ENCODE measurements at places on chromosomes 16 and 17.

- peak; percentile 80 for DNase-seq
Measured at GRCh38 chr17:7857713-7858521, at the start of gene CYB5D1. Gene CYB5D1, plus strand, starts transcription at chr17:7858003. Its CDS starts 132 bp downstream, at chr17:7858135.

GRCh38 chr16:24288516-24288915 is 32.4 kb downstream of the CACNG3 start:
- no peak for DNase-seq

DNA sequence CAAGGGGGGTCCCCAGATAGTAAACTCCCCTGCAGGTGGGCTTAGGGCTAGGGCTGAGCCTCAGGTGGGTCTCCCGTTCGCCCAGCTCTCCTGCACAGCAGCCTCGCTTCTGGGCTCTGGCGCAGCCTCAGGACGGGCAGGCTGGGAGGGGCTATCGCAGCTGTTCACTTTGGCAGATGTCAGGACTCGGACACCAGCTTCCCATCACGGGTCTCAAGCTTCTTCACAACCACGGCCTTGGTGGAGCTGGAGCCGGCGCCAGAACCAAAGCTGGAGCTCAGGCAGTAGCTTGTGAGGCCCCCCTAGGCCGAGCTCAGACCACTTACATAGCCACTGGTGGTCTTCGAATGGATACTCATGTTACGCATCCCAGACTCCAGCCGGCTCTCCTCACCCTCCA is 26.0 kb downstream of the CLEC3A start:
- DNase-seq, result no peak

GRCh38 chr17:74194682-74195081 is 8.8 kb upstream of the RPL38 start:
- no peak for DNase-seq

DNA sequence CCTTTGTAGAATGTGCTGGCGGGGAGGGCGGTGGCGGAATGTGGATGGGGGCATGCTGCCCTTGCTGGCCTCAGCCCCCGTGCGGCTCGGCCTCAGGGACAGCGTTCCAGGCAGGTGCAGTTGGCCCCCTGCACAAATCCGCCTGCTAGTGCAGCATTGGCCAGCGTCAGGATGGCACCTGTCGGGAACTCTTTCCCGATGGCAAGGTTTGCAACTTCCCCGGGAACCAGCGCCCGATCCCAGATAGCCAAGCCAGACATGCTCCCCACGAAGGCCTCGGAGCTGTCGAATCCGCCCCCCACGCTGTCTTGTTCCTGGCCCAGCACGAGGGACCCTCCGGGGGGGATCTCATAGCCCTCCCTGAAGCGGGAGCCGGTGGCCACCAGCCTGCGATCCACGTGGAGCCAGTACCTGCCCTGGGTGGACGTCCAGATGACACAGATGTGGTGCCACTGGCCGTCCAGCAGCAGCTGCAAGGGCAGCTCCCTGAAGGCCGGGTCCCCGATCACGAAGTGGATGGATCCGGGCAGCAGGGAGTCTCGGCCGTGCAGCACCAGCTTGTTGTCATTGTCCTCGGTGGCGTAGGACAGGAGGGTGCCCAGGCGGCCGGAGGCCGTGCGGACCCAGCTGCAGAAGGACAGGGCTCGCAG is 2.8 kb downstream of the PTX4 start:
- no peak for DNase-seq

DNA sequence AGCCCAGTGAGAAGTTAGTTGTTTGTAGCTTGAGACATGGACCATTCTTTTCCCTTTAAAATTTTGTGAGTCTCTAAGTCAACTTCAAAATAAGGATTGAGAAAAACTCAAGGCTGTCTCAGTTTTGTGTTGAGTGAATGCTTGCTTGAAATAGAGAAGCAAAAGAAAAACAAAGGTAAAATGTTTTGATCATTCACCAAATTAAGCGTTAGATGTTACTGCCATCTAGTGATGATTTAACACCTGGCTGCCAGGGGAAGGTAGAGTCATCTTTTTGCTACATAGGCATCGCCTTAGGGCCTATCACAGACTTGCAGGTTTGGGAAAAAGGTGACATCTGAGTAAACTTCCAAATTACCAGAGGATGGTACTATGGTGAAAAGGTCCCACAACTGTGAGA is 74.4 kb downstream of the PCTP start:
- DNase-seq, result no peak

DNA sequence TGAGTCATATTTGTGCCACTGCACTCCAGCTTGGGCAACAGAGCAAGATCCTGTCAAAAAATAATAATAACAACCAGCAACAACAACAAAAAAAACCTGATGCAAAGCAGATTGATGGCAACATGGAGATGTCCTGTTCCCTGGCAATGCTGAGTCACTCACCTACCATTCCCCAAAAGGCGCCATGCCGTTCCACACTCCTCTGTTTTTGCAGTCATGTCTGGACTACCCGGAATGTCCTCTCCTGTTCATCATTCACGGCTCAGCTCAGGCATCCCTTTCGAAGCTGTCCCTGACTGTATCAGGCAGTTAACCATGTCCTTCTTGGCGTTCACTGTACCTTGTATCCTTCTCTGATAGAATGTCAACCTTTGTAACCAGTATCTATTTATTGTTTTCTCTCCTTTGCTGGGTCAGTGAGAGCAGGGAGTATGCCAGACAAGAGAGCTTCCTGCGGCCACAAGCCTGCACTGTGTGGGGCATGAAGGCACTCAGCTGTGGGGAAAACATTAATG is 147.7 kb downstream of the ABCC12 start:
- DNase-seq, result no peak

- DNase-seq, result no peak
Measured at GRCh38 chr17:56681561-56682266, 88.2 kb downstream of the NOG start.

DNA sequence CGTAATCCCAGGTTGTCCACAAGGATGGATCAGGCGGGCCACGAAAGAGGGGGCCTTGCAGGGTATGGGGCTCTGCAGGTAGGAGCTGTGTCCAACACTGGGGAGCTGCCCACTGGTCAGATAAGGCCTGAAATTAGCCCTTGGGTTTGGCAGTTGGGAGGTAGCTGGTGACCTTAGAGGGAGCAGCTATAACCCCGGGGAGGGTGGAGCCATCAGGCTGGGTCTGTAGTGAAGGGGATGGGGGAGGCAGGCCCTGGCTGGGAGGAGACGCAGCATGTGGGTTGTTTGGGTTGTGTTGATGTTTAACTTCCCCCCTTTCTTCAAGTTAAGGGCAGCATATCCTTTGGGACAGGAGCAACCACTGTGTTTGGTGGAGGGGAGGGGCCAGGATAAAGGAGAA is 5.9 kb downstream of the MLLT6 start:
- no peak for DNase-seq

DNA sequence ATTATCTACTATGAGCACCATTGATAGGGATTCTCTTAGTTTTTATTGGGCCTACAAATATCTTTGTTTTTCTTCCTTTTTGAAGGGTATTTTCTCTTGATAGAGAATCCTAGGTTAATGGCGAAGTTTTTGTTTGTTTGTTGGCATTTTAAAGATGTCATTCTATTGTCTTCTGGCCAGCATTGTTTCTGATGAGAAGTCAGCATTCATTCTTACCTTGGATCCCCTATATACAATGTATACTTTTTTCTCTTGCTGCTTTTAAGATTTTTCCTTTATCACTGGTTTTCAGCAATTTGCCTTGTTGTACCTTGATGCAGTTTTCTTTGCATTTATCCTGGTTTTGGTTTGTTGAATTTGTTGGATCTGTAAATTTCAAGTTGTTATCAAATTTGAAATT is 130.1 kb downstream of the TOX3 start:
- no peak for DNase-seq

- DNase-seq, result no peak
Measured at GRCh38 chr16:66740010-66740409, 11.4 kb downstream of the DYNC1LI2 start.

GRCh38 chr17:36859003-36859300 is 78.3 kb upstream of the LHX1 start:
- DNase-seq, result no peak

DNA sequence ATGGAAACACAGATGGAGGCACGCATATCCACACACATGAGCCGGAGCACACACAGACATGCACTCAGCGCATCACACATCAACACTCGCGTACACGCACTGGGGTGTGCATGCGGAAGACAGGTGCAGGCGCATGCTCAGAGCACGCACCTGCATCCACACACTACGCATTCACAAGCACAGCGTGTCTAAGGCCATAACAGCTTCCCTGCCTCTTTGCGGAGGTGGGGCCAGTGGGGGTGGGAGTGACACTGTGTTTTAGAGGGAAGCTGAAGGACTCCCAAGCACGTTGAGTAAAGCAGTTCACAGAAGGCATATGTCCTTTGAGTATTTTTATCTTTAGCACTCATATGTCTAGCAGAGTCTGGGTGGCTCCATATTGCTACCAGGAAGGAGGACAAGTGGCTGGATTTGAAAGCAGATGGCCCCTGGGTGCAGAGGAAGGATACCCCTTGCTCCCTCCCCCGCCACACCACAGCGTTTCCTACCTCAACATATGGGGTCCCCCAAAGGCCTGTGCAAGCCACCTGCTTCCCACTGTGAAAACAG is 68.6 kb upstream of the TOB1 start:
- no peak for DNase-seq

DNA sequence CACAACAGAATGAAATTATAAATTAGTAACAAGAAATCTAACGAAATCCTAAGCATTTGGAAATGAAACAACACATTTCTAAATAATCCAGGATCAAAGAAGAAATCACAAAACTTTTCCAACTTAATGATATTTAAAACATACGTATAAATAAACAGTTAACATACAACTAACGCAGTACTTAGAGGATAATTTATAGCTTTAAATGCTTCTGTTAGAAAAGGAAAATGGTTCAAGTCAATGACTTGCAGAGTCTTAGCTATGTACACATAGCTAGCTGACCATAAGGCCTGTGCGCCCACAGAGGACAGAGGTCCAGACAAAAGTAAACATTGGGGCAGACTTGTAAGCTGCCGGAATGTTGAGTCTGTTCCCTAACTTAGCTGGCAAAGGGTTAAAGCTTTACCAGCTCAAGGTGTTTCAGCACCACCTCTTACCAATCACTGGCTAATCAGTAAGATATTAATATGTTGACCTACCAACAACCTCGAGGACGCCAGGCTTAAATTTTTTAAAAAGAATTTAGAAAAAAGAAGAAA is 84.6 kb downstream of the PARN start:
- no peak for DNase-seq

GRCh38 chr16:50153596-50154419 is 702 bp downstream of the TENT4B start:
- no peak for DNase-seq

GRCh38 chr16:66910175-66910940 is 8.3 kb downstream of the CDH16 start:
- no peak for DNase-seq

DNA sequence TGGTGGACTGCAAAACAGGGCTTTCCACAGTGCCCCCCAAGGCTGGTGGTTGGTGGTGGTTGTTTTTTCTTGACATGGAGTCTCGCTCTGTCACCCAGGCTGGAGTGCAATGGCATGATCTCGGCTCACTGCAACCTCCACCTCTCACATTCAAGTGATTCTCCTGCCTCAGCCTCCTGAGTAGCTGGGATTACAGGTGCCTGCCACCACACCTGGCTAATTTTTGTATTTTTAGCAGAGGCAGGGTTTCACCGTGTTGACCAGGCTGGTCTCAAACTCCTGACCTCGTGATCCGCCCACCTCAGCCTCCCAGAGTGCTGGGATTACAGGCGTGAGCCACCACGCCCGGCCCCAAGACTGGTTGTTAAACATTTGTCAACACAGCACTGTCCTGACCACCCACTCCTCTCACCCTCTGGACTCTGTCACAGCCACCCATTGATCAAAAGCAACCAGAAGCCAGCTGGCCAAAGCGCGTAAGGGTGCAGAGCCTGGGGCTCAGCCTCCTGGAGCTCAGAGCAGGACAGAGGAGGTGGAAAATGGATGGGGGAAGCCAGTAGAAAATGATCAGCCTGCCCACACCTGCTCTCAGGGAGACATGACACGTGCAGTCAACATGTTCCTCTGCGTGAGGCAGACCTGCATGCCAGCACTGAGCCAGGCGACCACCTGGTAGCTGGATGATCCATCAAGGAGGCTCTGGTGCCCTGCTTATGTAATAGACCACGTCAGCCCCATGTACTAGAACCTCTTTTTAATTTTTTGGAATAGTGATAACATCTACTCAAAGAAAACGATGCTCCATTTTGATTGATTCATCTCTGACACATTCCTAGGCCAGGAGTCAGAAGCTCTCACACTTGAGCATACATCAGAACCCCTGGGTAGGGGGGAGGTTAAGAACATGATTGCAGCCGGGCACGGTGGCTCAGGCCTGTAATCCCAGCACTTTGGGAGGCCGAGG is 14.8 kb upstream of the OSGIN1 start:
- DNase-seq, result no peak

DNA sequence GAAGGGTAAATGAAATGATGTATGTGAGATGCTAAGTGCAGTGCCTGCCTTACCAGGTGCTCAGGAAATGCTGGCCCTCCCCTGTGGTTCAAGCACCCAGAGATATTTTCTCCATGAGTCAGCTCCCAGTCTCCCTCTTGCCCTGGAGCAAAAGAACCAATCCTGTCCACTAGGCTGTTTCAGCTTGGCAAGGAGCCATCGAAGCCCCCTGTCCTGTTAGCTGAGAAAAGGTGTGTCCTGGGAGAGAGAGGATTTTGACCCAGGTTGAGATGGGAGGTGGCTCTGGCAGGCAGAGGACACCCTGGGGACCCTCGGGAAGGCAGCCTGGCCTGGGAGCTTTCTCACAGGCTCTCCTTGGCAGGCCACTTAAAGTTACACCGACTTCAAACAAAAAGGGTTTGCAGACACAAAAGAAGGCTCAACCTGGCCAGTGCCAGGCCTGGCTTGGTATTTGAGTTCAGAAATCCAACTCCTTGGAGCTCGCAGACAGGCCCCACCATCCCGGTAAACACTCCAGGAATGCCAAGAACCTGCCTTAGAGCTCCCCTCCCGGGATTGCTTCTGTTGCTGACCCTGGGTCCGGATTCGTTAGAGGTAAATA is 29.6 kb downstream of the NTN1 start:
- no peak for DNase-seq

Data from stimulated activated CD8-positive, alpha-beta memory T cell treated with anti-CD3 and anti-CD28 coated beads, Interleukin-4, amount 100 ng/mL, for 4 hours (primary cell).